ENCODE measurements at places on chromosomes 5 and 9.

DNA sequence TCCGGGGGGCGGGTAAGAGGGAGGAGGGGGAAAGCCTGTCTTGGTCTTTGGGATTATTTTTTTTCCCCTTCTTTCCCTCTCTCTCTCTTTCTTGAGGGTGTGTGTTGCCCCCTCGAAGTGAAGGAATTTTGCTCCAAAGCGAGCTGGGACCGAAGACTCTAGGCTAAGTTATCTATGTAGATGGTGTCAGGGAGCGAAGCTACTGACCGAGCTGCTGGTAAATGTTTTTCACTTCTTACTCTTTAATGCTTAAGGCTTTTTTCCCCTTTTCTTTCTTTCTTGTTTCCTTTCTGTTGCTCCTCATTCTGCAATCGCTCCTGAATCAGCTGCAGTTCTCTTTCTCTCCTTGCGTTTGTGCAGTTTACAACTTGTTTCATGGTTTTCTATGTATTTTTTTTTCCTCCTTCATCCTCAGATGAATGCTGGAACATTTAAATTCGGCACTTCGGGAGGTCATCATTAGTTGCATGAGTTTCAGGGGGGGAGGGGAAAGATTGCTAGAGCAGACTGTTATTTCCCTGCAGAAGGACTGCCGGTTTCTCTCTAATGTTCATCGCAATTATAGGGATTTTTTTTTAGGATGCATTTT, 1312.0 kb upstream of the WWC1 start:
- DNase-seq: no peak

DNA sequence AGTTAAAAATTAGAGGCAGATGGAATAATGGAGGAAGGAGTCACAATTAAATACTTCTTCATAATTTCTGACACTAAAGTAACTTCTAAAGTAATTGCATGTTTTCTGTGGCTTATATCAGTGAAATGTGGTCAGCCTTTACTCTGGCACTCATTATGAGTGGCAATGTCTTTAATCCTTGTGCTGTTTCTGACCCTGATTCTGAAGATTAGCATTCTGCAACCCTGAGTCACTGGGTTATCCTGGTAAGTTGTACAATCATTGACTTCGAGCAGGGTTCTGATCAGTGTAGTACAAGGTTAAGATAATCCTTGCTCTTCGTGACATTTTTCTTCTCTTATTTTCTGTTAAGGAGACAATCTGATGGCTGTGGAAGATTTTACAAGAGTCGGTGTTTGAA, 379.4 kb upstream of the RORB start:
- DNase-seq: no peak

DNA sequence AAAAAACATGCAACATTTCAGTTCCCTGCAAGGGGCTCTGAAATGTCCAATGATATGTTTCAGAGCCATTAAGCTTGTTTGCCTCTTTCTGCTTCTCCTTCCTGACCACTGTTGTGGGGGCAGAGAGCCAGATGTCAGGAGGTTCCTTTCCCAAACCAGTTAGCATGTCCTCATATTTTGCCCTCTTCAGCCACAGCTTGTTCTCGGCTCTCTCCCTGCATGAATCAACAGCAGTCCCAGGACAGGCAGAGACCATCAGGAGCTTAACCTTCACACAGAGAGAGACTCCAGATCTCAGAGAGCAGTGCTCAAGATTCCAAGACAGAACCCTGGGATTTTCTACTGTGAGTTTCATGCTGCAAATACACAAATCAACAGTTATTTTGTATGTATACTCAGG, 218.5 kb downstream of the COMMD10 start:
- no peak for DNase-seq

GRCh38 chr9:30258094-30258493, 2126.3 kb upstream of the ACO1 start:
- DNase-seq: no peak

GRCh38 chr9:116198344-116198743, 44.8 kb downstream of the PAPPA start:
- DNase-seq: no peak

DNA sequence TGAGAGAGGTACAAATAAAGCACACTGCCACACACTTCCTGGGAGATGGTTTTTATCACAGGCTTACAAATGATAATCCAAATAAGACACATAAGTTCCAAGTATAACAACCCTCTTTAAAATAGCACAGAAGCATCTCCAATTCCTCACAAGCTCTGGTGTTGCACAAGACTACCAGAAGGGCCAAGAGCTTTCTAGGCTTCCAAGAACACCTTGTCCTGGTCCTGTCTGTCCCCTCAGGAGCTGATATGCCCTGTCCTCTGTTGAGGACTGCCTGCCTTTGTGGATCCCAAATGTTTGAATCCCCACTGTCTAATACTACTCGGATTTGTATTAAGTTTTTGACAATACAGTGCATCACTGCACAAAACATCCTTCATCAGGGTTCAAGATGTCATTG, 110.1 kb downstream of the SPOCK1 start:
- no peak for DNase-seq

DNA sequence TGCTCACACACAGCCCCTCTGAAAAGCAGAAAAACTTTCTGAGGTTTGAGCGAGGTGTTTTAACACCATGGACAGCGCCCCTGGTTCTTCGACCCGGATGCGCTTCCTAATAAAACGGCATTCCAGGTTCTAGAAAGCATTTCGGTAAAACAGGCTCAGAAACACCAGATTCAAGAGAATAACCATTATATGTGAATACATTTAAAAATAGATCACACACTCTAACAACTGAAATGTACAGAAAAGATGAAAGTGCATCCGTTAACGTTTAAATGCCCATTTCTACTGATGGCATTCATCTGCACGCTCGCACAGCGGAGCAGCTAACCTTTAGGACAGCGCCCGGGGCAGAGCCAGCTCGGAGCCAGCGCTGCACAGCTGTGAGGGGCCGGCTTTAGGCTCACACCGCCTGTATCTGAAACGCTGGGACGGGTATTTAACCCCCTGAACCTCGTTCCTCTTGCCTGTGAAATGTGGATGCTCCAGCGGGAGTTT, 26.3 kb upstream of the TENT4A start:
- DNase-seq: no peak

- DNase-seq: no peak
These were observed 90.7 kb downstream of the GADD45G start for GRCh38 chr9:89695441-89695891.

GRCh38 chr9:123893115-123893514, 36.8 kb downstream of the DENND1A start:
- no peak for DNase-seq

DNA sequence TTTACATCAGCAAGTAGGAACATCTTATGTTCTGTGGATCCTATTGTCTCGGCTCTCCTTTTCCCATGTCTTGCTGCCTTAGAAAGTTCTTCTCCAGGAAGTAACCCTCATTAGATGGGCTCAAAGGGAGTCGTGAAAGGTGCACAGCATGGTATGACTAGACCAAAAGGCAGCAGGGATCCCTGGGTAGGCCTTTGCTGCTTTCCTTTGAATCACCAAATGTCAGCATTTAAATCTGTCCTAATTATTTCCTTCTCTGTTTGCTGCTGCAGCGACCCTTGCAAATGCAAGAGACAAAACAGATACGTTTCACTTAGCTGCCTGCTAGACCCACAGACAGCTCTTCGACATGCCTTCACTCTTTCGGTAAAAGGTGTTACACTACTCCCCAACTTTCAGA, 218.4 kb downstream of the ACTL7B start:
- DNase-seq: no peak

GRCh38 chr5:156879665-156880285, 29.7 kb downstream of the PPP1R2B start:
- DNase-seq: no peak

DNA sequence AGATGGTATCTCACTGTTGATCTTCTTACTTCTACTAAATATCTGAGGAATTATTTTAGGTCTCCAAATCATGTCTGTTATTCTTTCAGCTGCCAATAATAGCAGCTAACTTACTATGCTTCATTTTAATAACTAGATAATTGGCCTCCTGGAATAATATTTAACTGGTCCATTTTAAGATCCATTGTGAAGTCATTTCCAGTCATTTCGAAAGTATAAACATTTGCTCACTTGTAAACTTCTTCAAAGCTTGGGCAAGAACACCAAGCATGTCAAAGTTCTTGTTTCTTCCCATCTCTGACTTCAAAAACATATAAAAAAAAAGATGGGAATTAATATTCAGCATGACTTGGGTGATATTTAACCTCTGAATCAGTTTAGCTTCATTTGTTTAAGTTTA, 61.4 kb upstream of the MRPS30 start:
- no peak for DNase-seq

DNA sequence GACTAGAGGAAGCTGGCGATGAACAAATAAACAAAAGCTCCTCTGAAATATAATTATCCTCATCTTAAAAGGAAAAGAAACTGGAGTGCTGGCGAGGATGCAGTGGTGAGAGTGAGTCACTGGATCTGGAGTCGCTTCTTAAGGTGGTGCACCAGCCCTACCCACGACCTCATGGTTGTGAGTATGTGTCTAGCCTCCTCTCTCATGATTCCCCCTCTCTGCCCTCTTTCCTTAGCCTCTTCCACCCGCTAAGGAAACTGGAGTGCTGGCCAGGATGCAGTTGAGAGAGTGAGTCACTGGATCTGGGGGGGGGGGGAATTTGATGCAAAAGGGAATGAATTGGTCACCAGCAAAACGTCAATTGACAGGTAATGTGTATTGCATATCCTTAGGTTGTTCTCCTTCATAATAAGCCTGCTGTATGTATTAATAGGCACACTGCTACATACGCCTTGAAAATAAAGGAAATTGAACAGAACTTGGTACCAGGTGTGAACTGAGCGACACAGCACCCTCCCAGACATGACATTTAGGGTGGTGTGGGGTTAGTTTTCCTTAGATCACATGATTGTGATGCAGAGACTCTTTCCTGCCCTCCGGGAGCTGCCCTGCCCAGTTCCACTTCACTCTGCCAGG, 36.3 kb upstream of the EBF1 start:
- no peak for DNase-seq

DNA sequence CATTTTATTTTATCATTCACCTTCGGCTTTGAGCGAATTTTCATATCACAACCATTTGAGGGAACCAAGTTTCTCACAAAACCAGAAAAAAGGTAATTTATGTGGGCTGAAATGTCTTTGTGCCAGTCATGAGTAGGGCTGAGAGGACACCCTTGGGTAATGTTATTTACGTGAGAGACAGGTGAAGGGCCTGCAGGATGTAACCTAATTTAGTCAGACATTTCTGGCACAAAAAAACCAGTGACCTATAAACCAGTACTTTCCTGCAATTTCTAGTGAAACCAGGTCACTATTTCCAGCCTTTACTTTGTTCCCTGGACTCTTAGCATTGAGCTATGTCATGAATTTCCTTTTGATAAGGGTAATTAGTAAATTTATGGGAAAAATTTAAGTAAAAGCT, 17.2 kb upstream of the CCDC112 start:
- DNase-seq: no peak

GRCh38 chr9:127693697-127694096, 13.1 kb upstream of the CFAP157 start:
- DNase-seq: no peak

- DNase-seq: no peak
These were observed 34.9 kb upstream of the TIFAB start for GRCh38 chr5:135487037-135487395.

- no peak for DNase-seq
These were observed 17.2 kb upstream of the DIRAS2 start for GRCh38 chr9:90659650-90660364.

DNA sequence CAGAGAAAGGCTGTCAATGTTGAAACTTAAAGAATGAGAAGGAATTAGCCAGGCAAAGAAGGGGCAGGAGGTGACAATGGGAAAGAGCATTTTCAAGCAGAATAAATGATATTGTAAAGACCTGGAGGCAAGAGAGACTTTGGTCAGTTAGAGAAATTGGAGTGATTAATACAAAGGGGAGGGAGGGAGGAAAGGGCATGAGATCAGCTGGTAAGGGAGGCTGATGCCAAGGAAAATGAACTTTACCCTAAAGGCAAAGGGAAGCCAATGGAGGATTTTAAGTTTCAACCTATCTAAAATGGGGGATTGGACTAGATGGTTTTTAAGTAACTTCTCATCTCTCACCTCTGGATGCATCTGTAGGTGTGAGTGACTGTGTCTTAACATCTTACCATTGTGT, 23.3 kb downstream of the C5 start:
- no peak for DNase-seq

DNA sequence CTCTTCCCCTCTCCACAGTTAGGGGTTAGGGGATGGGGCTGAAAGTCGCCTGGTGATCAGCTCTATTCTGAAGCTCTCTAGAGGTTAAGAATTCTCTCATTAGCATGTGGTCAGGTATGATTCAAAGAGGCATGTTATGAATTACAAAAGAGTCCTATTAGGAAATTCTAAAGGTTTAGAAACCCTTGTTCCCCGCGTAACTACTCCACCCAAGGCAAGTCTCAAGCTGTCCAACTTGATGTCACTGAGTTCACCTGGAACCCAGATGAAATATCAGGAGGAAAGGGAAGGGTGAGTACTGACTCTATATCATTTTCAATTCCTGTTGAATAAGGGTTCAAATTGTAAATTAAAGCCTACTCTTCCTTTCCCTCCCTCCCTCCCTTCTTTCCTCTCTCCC, 18.1 kb upstream of the RNF145 start:
- DNase-seq: no peak

GRCh38 chr5:109102096-109102690, 307.6 kb downstream of the PJA2 start:
- DNase-seq: no peak

DNA sequence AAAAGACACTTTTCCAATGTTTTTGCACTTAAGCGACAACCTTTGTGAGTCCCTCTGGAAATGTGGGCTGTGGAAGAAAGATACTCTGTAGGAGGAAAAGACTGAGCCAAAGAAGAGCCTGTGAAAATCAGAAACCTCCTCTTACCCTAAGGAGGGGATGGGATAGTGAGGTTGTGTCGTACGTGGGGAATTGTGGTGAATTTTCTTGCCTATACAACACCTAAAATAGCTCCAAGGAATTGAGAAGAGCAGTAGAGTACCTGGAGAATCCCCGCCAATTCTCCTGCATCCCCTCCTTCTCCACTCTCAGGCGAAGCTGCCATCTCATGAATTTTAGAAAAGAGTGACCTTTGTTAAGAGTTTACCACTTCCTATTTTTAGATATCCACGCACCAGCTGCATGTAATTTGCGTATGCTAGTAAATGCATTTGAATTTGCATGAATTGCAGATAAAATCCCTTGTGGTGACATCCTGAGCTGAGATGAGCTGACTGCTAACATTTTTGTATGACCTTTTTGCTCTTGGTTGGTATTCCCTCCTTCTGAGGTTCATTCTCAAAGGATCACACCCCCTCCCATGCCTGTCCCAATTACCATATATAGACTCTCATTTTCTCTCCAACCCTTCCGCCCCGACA, 147.2 kb downstream of the PCSK5 start:
- no peak for DNase-seq
